ENCODE measurements at places on chromosomes 12 and 14. TPM values are rescaled to one million over a fixed set of nuclear protein-coding genes. Genes with fewer than 3 reads are reported as not detected.

GRCh38 chr12:59689776-59690175 lies 93.9 kb downstream of the SLC16A7 start:
- no peak for DNase-seq

CLEC9A gene
- not detected for total RNA-seq

- DNase-seq, result no peak
Measured at GRCh38 chr14:60381909-60382308, 104.0 kb downstream of the C14orf39 start.

RIMBP2 gene
- total RNA-seq, result 0.17 TPM

- DNase-seq, result no peak
Measured at GRCh38 chr14:87935886-87936285, 57.1 kb downstream of the GALC start.

FGF6 gene
- total RNA-seq, result not detected

- no peak for DNase-seq
Measured at GRCh38 chr14:101223127-101223526, 319.6 kb upstream of the RTL1 start.

GRCh38 chr12:67241482-67241881 lies 27.7 kb upstream of the CAND1 start:
- peak; percentile 2 for DNase-seq

DNA sequence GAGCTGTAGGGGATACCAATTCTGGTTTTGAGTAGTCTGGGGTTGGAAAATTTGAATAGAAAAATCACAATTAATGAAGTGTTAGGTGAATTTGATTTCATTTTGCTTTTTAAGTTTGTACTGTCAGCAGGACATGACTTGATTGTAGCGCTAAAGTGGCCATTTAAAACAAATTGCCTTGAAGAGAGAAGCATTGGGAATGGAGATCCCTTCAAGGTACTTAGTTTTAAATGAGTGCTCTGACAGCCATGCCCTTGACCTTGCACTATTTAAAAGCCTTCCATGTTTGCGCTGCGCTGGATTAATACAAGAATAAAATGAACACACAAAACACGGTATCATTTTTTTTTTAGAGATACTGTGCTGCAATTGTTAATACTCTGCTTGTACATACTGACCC lies 345.9 kb downstream of the NAV3 start:
- no peak for DNase-seq

All from fibroblast of lung (primary cell).